ENCODE measurements at places on chromosomes 2 and 18. TPM values are rescaled to one million over a fixed set of nuclear protein-coding genes. Genes with fewer than 3 reads are reported as not detected.
A peak's percentile ranks its signal among the peaks of the same experiment; 100 is the strongest.

GRCh38 chr2:79235135-79235534 lies 75.6 kb upstream of the REG3A start:
- DNase-seq, result no peak

DNA sequence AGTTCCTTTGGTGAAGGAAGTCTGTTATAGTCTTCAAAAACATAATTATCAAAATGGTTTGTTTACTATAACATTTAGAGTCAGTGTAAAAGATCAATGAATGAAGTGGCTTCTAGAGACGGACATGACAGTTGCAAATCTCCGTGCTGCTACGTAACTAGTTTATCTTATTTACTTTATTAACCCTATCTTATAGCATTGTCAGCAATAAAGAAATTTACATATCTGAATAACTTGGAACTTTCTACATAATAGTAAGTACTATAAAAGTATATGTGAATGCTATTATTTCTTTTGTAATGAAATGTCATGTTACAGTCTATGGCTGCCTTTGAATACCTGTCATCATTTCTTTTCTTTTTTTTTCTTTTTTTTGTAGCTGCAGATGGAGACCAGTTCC lies 246.8 kb downstream of the PTH2R start:
- DNase-seq, result no peak

GRCh38 chr2:200619279-200619678 lies 33.5 kb downstream of the AOX1 start:
- no peak for DNase-seq

DNA sequence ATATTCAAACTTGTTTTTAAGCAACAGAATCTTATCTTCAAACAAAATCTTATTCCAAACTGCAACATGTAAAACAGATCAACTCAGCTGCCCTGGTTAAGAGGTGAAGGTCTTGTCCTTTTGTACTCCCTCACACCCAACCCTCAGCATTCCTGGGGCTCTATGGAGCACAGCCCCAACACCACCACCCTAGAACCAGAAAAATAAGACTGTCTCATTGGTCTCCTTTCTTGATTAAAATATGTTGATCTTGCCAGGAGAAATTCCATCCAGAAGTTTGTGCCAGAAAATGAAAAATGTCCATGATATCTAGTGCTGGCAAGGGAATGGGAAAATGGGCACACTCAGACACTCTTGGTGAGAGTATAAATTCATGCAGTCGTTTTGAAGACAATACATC lies 62.1 kb upstream of the TMEM17 start:
- no peak for DNase-seq

DNA sequence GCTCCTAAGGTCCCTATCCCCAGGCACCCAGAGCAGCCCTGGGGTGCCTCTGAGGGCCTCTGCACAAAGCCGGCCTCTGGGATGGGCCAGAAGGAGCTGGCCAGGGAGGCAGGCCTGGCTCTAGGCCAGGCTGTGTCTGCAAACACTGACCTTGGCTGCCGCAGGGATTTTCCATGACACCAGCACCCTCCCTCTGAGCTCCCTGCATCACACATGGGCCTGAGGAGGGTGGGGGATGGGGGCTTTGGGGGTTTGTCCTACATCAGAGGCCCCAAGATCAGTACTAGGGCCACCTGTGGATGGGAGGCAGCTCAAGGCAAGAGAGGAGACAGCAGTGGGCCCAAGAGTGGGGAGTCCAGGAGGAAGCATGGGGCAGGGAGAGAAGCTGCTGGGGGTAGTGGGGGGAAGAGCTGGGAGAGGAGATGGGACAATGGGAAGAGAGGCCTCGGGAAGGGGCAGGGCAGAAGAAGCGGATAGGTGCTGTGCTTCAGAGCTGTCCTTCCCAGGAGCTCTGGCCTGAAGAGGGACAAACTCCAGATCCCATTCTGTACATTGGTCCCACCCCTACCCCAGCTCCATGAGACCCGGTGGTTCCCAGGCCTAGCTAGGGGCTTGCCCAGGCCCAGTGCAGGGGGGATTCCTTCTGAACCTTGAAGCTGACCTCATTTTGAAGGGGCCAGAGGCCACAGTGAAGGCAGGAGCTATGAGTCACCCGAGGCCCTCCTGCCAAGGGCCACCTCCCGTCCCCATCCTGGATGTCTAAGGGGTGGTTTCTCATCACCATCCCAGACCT lies 28.0 kb downstream of the KCNK3 start:
- DNase-seq, result no peak

DNA sequence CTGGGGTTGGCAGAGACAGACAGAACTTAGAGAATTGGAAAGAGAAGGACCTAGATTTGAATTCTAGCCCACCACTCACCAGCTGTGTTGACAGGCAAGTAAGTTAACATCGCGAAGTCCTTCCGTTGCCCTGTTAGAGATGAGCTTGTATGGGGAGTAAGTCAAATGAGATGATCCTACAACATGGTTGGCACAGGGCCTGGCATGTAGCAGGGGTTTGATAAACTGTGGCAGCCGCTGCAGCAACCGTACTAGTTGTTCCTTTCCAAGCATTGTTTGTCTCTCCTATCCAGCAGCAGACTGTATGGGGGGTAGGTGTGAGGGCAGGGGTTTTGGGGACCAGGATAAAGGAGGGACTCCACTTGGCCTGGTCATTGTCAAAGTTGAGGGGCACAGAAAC lies 16.0 kb downstream of the TET3 start:
- no peak for DNase-seq

- DNase-seq, result peak; percentile 35
Measured at GRCh38 chr2:240565333-240566202, 2.7 kb upstream of the RNPEPL1 start.

- DNase-seq, result no peak
Measured at GRCh38 chr2:135703300-135703699, 38.4 kb upstream of the UBXN4 start.

- no peak for DNase-seq
Measured at GRCh38 chr2:15275346-15275745, 285.8 kb downstream of the NBAS start.

DNA sequence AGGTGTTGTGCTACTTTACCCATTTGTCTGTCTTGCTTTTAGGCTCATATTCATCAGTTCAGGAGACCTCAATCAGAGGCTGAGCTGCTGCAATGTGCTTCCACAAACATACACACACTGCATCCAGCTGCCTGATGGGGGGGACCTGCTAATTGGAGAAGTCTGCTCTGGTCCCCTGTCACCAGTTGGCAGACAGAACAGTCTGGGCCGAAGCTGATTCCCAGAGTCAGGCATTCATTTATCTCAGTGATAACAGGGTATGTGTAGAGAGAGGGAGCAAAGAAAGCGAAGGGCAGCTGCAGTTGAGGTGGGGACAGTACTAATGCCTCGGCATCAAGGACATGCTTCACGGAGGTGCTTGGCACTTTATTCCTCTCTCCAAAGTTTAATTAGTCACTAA lies 584.3 kb upstream of the PIK3C3 start:
- DNase-seq, result no peak

CRYBA2 gene
- not detected for total RNA-seq

TBR1 gene
- total RNA-seq, result 0.11 TPM

MAB21L4 gene
- total RNA-seq, result 0.42 TPM

ACMSD gene
- not detected for total RNA-seq

TCF7L1 gene
- 9.2 TPM for total RNA-seq
